ENCODE measurements at places on chromosomes 3 and 15.
A peak's percentile ranks its signal among the peaks of the same experiment; 100 is the strongest.

DNA sequence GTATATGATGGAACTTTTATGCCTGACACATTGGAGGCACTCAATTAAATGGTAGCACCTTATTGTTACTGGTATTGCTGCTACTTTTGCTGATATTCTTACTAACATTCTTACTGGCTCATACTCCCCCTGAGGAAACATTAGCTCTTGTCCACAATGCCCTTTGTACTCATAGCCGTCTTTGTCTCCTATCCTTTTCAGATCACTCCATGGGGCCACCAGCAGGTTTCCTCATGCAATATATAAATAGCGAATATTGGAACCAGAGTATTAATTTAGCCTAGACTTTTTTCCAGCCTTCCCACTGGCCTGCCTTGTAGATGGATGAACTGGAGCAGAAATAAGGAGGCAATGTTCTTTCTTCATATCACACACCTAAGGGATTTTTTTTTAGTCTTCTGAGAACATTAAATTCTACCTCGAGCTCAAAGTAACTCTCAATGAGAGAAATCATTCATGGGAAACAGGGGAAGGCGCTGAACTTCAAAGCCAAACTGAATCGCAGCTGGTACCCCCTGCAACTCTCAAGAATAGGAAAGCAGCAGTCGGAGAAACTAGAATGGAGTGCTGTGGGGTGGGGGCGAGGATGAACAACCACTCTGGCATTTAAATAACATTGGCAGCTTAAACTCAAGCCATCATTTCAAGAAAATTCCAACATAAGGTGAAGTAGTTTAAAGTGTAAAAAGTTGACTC, 300.3 kb downstream of the TAFA4 start:
- DNase-seq, result no peak

- no peak for DNase-seq
Measured at GRCh38 chr3:182644013-182644412, 149.3 kb upstream of the ATP11B start.

DNA sequence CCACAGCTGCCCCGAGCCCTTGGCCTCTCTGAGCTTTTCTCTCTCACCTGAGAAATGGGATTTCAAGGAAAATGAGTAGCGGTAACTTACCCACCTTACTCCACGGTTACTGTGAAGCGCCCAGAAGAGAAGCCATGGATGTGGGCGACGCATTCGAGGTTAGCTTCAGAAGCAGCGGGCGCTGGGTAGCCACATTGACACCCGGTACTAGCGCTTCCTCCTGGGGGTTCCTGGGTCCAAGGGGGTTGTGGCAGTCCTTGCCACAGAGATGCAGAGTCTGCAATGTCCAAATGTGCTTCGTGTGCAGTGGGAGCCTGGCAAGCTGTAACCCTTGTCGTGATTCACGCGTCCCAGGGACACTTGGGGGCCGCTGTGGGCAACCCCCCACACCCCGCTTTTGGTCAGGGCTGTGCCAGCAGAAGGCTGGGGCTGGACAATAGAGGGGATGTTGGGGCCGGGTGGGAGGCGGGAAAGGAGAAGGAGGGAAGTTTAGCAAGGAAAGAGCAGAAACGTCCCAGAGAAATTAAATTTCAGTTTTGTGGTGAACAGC, 41.4 kb upstream of the FURIN start:
- DNase-seq, result no peak

DNA sequence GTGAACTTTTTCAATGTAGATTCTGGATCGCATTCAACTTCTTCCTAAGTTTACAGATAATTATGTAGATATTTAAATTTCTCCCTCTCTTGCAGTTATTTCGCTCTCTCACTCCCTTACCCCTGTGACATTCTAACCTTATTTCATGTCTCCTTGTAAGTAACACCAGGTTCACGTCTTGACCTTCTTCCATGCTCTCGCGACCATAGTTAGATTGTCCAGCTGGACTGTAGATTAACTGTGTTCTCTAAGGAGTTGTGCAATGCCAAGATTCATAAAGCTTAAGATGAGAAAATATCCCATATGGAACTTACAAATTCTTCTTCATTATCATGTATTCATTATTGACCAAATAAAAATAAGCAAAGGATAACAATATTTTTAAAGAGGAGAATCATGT, 430.5 kb downstream of the GABRG3 start:
- no peak for DNase-seq

GRCh38 chr3:181358060-181358459, 353.7 kb upstream of the SOX2 start:
- DNase-seq, result peak; percentile 3

GRCh38 chr15:90685591-90686434, 31.3 kb upstream of the BLM start:
- DNase-seq, result peak; percentile 76

- no peak for DNase-seq
Measured at GRCh38 chr3:115652738-115653137, 29.4 kb downstream of the GAP43 start.

GRCh38 chr15:94348084-94348483, 116.7 kb downstream of the MCTP2 start:
- DNase-seq, result no peak

DNA sequence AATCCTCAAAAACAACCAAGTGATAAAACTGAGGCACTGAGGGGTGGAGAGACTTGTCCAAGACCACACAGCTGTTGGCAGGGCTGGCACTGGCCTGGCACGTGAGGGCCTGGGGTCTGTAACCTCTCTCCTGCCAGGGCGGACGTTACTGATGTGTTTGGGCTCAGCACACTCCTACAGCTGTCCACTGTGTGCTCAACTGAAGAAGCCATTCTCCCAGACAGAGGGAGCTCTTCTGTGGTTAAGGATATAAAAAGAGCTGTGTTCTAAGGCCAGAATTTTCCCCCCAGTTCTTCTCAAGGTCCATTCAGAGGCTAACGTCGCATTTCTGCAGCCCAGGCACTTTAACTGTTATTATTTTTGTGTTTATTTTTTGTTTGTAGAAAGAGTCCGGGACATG, 429.0 kb upstream of the ATP11B start:
- no peak for DNase-seq

DNA sequence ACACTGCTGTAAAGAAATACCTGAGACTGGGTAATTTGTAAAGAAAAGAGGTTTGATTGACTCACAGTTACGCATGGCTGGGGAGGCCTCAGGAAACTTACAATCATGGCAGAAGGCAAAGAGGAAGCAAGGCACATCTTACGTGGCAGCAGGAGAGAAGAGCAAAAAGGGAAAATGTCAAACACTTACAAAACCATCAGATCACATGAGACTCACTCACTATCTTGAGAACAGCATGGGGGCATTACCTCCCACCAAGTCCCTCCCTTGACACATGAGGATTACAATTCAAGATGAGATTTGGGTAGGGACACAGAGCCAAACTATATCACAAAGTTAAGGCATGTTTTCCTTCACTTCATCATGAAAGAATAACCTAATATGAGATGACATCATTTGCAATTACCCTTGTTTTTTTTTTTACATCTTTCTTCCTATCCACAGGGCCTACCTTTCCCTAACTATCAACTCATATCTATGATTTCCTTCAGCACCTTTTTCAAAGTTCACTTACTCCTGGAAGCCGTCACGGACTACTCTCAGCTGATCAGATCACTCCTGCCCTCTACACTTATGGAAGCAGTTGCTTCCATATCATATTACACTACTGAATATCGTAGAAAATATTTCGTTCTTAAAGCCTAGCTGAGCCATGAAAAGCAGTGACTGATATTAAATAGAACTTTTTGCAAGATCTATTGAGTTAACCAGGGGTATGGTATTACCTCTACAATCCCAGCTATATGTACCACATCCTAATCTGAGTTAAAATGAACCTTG, 25.5 kb upstream of the ATP8B4 start:
- DNase-seq, result no peak

- no peak for DNase-seq
Measured at GRCh38 chr3:143132246-143132980, 12.8 kb downstream of the CHST2 start.

GRCh38 chr3:59429198-59429597, 379.4 kb upstream of the CFAP20DC start:
- DNase-seq, result no peak

GRCh38 chr3:127035677-127036076, 52.8 kb downstream of the PLXNA1 start:
- DNase-seq, result no peak

- DNase-seq, result no peak
Measured at GRCh38 chr3:185489462-185489861, 9.4 kb downstream of the TMEM41A start.

GRCh38 chr3:187167777-187168176, 28.5 kb upstream of the RPL39L start:
- no peak for DNase-seq

GRCh38 chr15:65875458-65875857, 6.2 kb downstream of the RAB11A start:
- no peak for DNase-seq

DNA sequence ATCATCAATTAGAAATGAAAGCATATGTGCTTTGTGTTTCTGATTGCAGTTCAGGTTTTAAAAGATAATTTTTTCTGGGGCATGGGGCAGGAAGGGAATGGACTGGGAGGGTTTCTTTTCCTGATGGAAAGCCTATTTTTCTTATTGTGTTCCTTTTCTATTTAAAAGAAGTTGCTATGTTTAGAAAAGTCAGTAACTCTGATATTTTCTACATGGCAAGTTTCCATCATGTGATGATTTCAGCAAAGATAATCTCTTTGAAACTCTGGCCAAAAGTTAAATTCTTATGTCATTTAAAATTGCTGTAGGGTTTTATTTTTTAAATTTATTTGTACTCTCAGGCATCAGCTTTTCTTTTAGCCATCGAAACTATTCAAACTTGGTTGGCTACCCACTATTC, 601.2 kb downstream of the FOXP1 start:
- DNase-seq, result no peak

- peak; percentile 90 for DNase-seq
Measured at GRCh38 chr3:186930641-186931531, 560 bp downstream of the ST6GAL1 start.

DNA sequence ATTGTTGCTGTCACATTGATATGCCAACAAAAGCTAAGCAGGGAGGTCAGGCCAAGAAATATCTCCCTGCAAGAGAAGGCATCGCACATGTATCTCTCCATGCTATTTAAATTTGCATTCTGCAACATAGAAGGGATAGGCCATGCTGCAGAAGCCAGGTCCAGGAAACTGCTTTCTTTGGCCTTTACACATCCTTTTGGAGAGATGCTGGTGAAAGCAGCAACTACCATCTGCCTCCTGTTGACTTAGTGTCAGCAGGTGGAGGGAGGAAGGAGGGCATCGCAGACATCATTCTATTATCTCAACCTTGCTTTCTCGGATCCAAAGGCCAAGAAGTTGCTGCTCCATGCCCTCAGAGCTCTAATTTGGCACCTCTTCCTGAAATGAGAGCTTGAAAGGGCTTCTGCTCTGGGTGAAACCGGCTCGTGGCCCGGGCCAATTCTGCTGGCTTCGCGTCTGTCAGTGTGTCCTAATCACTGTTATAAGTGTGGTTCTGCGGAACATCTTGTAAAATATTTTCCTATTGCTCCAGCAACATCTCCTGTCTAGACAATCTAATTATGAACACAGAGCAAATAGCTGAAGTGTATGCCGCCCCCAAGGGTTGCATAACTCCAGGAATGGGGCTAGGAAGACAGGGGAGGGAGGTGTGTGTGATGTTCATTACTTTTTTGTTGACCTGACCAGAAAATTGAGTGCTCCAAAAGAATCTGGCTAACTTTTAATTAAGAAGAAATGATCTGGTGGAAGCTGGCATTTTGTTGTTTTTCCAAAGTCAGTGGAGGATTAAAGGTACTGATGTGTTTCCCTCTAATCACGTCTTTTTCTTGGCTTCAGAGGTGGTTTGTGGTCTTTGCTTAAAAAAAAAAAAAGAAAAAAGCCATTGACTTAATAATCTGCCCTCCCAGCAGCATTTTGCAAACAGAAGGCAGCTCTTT, 89.1 kb downstream of the TPRG1 start:
- no peak for DNase-seq

GRCh38 chr3:15629860-15630597, 28.5 kb downstream of the BTD start:
- peak; percentile 90 for DNase-seq

GRCh38 chr3:115072265-115073021, 74.6 kb downstream of the ZBTB20 start:
- no peak for DNase-seq
